ENCODE measurements at places on chromosomes 2 and 18.
A peak's percentile ranks its signal among the peaks of the same experiment; 100 is the strongest.

GRCh38 chr18:4807604-4808293 is 352.6 kb upstream of the DLGAP1 start:
- no peak for DNase-seq

GRCh38 chr2:214310319-214310718 is 100.5 kb upstream of the VWC2L start:
- peak; percentile 32 for DNase-seq

- DNase-seq: no peak
These were observed 38.4 kb downstream of the COA5 start for GRCh38 chr2:98569915-98570314.

DNA sequence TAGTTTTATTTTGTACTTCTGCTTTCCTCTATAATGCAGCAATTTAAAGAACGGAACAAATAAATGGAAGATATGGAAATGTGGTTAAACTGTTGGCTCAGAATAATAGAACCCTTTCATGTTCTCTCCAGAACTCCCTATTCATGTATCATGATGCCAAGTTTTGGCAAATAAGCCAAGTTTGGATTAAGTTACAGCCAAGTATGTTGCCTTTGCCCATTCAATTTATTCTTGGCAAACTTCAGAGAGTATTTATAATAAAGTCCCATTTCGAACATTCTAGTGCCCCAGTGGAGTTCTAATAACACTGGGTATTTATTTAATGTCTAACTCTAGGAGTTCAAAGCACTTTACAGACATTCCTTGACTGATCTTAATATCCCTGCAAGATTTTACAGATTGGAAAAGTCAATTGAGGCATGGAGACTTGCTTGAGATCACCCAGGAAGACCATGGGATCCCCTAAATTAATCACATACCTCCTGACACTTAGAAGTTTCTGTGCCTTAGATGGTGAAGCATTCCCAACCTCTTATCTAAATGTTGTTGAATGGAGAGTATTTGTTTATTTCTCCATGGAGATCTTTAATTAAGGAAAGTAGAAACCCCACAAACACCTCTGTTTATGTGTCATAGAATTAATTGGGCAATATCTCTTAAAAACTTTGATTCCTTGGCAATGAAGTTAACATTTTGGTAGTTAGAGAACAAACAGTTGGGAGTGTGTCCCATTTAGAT is 106.7 kb downstream of the ACKR3 start:
- no peak for DNase-seq
